T-cell (primary cell): ENCODE measurements at places on chromosomes 13 and 19.

GRCh38 chr13:34867590-34867989 is 74.5 kb upstream of the NBEA start:
- DNase-seq = no peak

DNA sequence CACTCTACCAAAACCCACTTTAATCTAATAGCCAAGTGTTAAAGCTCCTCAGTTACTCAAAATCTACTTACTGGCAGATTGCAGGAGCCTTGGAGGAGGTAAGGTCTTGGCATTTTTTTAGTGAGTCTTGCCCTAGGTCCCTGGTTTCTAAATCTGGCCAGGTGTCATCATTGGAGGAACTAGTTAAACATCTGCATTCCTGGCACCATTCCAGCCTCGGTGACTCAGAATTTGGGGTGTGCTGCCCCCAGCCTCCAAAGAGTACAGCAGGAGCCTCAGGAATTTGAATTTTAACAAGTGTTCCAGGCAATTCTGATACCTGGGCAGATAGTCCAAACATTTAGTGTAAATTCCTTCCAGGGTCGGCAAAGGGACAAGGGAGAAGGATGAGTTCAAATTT is 37.4 kb downstream of the KLF5 start:
- DNase-seq = no peak

DNA sequence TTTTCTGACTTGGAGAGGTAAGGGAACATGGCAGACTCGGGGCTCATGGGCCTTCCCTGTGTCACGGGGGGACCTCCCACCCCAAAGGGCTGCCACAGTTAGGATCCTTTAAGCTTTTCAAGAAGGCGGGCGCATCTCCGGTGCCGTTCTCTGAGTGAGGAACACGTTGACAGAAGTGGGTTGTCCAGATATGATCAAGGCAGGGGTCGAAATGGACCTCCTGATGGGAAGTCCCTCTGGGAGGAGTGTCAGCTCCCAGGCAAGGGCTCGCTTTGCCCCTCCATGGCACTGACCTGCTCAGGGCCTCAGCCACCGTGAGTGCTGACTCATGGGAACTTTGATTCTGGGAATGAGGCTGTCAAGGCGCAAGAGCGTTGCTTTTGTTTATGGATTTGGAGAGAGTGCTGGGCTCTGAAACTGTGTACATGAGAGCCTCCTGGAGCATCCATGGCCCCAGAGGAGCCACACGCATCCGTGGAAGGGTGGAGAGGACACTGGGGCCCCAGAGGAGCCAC is 6.5 kb upstream of the TEX29 start:
- DNase-seq = no peak

GRCh38 chr13:73228546-73228945 is 169.7 kb downstream of the KLF5 start:
- DNase-seq = peak; percentile 25

- peak; percentile 72 for DNase-seq
Observed at GRCh38 chr19:8580710-8581281, 3.6 kb upstream of the MYO1F start.

GRCh38 chr13:99322297-99323103 is 15.3 kb upstream of the GPR183 start:
- DNase-seq = peak; percentile 20

DNA sequence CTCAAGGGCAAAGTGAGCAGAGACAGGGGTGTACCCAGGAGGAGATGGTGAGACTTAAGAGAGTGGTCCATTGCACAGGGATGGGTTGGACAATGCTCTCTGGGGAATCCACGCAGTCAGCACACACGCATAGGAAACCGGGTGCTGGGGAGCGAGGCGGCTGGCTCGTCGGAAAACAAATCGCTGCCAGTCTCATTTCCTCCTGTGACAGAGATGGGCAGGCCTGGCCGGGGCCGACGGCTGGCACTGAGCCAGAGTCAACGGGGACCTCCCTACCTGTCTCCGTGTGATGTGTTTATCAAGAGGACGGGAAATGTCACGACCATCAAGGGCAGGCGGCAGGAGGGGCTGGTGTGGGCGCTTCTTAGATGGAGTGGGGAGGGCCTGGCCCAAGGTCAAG is 27.3 kb downstream of the PTPRS start:
- DNase-seq = no peak

- no peak for DNase-seq
Observed at GRCh38 chr19:1826557-1827521, 14.8 kb upstream of the ATP8B3 start.

- DNase-seq = no peak
Observed at GRCh38 chr19:6774821-6775707, 2.6 kb downstream of the VAV1 start.

GRCh38 chr19:2507109-2507508 is 31.2 kb downstream of the GADD45B start:
- peak; percentile 38 for DNase-seq

DNA sequence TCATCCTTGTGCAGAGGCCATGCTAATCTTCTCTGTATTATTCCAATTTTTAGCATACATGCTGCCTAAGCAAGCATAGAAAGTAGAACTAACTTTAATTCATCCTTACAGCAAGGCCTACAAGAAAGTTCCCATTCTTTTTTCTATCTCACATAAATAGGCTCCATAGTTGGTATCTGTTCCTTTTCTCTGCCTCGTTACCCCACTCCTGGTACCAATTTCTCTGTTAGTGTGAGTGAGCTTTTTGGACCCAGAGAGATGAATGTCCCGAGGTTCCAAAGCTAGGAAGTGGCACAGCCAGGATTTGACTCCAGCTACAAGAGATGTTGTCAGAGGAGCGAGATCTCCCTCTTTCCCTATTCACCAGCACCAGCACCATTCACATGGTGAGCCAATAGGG is 9.7 kb downstream of the HIF3A start:
- DNase-seq = no peak

DNA sequence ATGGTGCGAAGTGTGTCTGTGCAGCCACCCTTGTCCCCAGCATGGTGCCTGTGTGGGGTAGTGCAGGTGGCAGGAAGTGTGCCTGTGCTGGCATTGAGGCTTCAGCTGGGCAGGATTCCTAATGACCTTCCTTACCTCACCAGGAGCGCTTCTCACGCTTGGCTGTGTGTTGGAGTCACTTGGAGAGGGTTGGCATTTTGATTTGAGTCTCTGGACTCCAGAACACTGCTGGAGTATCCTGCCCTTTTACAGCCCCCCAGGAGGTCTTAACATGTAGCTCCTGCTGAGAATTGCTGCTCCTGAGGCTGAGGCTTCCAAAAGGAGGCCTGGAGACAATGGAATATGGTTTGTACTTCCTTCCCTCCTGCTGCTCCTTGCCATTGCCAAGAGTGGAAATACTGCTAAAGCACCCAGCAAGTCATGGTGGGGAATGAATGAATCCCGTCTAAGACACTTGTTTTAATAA is 87.1 kb downstream of the ARHGEF7 start:
- DNase-seq = no peak

- DNase-seq = no peak
Observed at GRCh38 chr13:54357284-54357933, 1328.8 kb downstream of the OLFM4 start.

DNA sequence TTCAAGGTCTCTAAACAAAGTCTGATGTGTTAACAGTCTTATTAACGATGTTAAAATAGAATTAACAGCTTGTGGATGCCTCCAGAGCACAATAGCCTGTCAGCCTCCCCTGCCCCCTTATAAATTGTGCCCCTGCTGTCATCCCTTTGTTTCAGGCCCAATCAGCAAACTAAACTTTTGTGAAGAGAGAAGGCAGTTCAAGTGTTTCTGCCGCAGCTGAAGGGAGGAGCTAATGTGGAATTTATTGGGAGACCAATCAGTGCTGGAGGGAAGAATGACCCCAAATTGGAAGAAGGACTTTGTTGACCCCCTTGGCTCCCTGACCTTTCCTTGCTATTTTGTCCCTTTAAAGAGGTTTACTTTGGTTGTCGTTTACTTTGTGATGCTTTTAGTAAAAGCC is 160.5 kb downstream of the TM9SF2 start:
- no peak for DNase-seq

GRCh38 chr13:99845161-99845874 is 126.2 kb downstream of the ZIC5 start:
- no peak for DNase-seq

GRCh38 chr19:34391813-34392212 is 12.4 kb upstream of the PDCD2L start:
- no peak for DNase-seq

DNA sequence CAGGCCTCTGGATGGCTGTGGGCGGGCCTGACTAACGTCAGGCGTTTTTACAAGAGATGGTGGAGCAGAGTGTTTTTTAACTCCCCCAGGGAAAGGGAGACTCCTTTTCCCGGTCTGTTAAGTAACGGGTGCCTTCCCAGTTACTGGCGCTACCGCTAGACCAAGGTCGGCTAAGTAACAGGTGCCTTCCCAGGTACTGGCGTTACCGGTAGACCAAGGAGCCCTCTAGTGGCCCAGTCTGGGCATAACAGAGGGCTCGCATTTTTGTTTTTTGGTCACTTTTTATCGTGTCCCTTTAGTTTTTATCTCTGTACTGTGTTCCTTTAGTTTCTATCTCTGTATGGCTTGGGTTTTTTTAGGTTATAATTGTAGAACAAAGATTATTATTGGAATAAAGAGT is 10.0 kb downstream of the ZNF383 start:
- no peak for DNase-seq
